ENCODE measurements at places on chromosomes 2 and 18. TPM values are rescaled to one million over a fixed set of nuclear protein-coding genes. Genes with fewer than 3 reads are reported as not detected.
A peak's percentile ranks its signal among the peaks of the same experiment; 100 is the strongest.

The PXDN gene
- 73.9 TPM for total RNA-seq

DNA sequence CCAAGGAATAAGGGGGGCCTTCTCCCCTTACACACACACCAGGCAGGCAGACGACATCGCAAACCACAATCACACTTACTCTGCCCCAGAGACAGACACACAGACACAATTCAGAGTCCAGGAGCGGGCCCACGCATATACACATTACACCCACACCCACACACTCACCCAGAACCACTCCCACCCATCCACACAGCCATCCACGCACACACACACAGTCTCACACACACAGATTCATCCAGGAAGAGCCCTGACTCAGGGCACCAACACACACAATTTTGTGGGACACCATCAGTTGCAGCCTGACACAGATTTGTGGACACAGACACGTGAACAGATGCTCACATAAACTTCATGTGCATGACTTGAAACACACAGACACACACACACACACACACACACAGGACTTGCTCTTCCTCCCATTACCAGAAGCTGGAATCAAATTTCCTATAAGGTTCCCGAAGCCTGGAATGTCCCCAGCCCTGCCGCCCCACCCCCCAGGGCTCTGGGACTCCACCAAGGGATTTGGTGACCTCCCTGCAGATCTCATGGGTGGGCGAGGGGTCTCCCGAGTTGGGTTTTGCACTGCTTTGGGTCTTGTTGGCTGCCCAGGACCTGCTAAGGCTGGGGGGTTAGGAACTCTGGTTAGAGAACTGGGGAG, 23.5 kb downstream of the TNS1 start:
- ATAC-seq, result peak; percentile 19

GRCh38 chr2:33670392-33670937, 71.4 kb upstream of the FAM98A start:
- ATAC-seq, result no peak

The CTAGE1 gene
- total RNA-seq, result not detected

The TRABD2A gene
- 2.0 TPM for total RNA-seq
